ENCODE measurements at places on chromosomes 7 and 10. TPM values are rescaled to one million over a fixed set of nuclear protein-coding genes. Genes with fewer than 3 reads are reported as not detected.

Gene SLC18A3
- total RNA-seq: not detected

Gene IDI2
- not detected for total RNA-seq

Gene GJC3
- total RNA-seq: not detected

Gene LRGUK
- 0.15 TPM for total RNA-seq

Gene INMT
- not detected for total RNA-seq

Gene SLC26A5
- total RNA-seq: not detected

Gene BEND7
- 12.4 TPM for total RNA-seq

Gene SLC12A9
- 10.5 TPM for total RNA-seq

Gene TWIST1
- total RNA-seq: not detected

Gene PDZD7
- total RNA-seq: 0.52 TPM

Gene NUTM2B
- total RNA-seq: 0.12 TPM

Gene PTF1A
- total RNA-seq: not detected

Gene DLG5
- 14.6 TPM for total RNA-seq

Data from NCI-H460 (cell line).